Jurkat, Clone E6-1 (cell line): ENCODE measurements at places on chromosomes 12 and 14.

GRCh38 chr12:57632073-57632957 is 686 bp downstream of the B4GALNT1 start:
- no peak for DNase-seq

DNA sequence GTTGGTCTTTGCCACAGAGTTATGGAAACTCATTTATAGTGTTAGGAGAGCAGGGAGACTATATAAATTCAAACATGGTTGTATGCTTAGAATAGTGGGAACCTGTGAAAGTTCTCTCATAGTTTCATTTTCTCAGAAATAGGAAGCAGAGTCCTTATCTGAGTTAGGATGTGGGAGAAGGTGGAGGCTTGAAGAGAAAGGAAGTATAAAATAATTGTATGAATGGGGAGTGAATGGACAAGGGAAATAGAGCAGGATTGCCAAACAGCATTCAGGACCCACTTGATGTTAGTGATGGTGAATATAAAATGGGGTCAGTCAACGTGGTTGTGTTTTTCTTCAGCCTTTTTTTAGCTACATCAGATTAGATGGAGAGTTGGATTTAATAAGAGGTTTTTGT is 34.0 kb upstream of the TPH2 start:
- no peak for DNase-seq

- DNase-seq = no peak
These were observed 41.3 kb upstream of the BCL7A start for GRCh38 chr12:121980191-121980891.

DNA sequence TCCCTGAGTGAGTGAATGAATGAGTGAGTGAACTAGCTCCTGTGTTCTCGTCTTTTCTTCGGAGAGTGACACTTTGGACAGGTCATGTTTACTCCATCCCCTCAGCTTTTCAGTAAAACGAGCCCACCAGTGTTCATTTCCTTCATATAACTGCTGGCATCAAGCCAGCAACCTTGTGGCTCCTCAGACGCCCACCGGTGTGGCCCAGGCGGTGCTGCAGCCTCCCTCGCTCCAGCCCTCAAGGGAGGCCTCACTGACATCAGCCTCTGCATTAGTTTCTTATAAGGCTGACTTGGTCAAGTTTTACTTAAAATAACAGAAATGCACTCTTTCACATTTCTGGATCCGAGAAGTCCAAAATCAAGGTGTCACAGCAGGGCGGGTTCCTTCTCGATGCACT is 188.0 kb downstream of the ZFP36L1 start:
- DNase-seq = no peak

DNA sequence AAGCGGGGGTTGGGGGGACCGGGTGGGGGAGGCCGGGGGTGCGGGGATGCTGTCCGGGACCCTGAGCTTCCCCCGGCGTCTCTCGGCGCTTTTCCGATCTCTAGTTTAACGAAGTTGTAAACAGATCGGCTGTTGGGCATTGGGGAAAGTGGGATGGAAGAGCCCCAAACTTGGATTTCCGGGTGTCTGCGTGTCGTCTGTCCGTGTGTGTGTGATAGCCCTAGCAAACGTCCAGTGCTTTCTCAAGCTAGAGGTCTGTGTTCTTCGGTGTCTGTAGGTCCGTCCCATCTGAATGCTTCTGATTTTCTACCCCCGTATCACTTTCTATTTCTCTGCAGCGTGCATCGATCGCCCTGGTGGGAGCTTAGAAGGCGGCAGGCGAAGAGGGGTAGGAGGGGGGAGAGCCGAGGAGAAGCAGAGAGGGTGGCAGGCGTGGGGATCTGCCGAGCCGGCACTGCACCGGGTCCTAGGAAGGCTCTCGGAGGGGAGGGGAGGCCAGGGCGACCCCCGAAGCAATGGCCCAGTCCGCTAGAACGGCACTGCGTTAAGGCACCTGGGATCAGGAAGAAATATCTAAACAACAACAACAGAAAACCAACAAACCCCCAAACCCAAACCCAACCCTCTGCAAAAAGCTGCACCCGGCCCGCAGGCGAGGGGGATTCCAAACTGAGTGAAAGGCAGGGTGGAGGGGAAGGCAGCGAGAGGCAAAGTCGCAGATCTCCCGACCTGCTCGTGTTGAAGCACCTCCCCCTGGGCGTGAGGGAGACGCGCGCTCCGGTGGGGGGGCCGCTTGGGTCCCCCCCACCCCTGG is 1.0 kb downstream of the KCNA1 start:
- no peak for DNase-seq

GRCh38 chr14:75522224-75522982 is at the start of gene BATF:
Gene BATF, plus strand, starts transcription at chr14:75522469. Its CDS starts 214 bp downstream, at chr14:75522683.
- DNase-seq = peak; percentile 73

DNA sequence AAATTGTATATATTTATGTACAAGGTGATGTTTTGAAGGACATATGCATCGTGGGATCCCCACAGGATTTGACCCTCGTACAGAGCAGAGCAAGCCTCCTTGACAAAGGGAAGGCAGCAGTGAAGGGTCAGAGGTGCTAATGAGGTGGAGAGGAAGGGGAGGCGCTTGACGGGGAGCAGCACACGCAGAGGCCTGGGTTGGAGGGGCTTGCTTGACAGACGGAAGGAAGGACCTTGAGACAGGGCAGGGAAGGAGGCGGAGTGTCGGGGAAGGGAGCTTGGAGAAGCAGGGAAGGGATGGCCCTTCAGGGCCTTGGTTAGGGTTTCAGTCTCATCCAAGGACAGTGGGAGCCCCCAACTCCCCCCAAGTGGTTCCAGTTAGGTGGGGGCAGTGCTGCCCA is 52.6 kb downstream of the ZNF664 start:
- DNase-seq = no peak

DNA sequence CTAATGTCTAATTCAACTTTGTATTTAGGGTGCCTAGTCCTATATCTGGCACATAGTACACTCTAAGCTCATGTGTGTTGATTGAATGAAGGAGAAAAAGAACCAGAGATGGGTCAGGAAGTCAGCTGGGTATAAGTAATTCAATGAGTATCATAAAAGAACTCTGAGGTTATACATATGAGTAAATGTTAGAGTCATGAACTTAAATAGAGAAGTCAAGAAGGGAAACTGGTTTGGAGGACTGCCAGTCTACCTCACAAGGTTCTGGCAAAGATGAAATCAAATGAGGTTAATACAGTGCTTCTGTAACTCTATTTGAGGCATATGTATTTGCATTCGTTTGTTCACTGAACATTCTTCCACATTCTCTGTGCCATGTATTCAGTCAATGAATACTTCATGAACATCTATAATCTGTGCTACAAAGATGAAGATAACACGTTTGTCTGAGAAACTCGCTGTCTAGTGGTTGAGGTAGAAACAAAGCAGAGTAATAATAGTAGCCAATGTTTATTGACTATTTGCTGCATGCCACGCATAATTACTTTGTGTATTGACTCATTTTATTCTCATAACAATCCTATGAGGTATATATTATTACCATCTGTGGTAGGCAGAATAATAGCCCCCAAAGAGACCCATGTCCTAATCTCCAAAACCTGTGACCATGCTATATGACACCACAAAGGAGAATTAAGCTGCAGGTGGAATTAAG is 88.9 kb downstream of the PTGER2 start:
- peak; percentile 69 for DNase-seq

DNA sequence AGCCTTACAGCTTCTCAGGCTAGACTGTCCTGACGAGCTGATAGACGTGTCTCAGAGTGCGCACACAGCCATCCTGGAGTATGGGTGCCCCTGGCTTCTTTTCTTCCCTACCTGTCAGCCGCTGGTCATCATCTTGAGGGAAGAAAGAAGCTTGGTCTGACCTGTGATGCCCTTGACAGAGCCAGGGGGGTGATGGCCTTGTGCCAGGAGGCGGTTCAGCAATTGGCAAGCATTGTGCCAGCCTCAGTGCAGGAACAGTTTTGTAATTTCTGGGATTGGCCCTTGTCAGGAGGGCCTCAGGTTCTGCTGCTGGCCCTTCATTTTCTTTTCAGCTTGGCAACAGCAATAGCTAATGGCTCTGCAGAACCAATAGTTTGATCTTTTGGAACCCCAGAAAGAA is 80.1 kb downstream of the ADCK1 start:
- DNase-seq = no peak

- DNase-seq = peak; percentile 67
These were observed 25.9 kb upstream of the WNK1 start for GRCh38 chr12:726281-727140.

DNA sequence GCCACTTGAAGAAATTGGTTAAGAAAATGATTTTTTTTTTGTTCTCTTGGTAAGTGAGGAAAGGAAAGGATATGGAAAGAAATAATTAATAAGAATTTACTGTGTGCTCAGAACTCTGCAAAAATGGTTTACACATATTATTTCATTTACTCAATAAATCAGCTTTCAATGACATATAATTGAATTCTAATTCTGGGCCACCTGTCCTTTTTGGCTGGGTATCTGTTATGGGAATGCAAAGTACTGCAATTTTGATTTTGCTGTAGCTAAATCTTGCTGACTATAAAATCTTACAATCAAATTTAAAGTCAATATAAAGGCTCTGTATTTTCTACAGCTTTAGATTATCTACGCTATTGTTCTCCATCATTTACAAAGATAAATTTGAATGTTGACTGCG is 147.1 kb downstream of the GRIP1 start:
- no peak for DNase-seq

- DNase-seq = no peak
These were observed 34.0 kb downstream of the KIF26A start for GRCh38 chr14:104172349-104172748.

DNA sequence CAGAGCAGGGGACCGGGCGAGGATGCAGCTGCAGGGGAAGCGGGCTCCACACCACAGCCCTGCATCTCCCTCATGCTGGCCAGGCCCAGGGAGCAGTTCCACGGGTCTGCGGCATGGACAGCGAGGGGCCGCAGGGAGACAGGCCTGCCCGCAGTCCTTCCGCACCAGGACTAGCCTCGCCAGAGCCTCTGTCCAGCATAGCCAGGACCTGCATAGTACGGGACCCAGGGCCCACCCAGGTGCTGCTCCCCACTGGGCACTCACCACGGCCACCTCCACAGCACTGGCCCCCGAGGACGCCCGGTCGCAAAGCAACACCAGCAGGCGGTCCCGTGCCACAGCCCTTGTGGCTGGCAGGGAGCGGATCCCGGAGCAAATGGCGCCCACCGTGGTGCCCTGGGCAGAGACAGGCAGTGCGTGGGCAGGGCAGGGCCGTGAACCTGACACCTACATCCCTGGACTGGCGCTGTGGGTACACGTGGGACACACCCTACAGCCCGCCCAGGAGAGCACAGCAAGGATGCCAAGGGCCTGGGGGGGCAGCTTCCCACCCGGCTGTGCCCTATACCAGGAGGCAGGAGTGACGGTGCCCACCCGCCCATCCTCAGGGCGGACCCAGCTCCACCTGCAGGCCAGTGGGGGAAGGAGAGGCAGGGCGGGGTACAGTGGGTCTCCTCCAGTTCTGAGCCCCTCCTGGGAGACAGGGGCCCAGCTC is 23.8 kb downstream of the JAG2 start:
- DNase-seq = no peak

- DNase-seq = peak; percentile 67
These were observed 27.1 kb upstream of the TCL1A start for GRCh38 chr14:95741038-95741490.

GRCh38 chr12:68070957-68071356 is 81.7 kb downstream of the IFNG-AS1 start:
- DNase-seq = no peak

- DNase-seq = no peak
These were observed 89.9 kb downstream of the FLRT2 start for GRCh38 chr14:85619851-85620250.

DNA sequence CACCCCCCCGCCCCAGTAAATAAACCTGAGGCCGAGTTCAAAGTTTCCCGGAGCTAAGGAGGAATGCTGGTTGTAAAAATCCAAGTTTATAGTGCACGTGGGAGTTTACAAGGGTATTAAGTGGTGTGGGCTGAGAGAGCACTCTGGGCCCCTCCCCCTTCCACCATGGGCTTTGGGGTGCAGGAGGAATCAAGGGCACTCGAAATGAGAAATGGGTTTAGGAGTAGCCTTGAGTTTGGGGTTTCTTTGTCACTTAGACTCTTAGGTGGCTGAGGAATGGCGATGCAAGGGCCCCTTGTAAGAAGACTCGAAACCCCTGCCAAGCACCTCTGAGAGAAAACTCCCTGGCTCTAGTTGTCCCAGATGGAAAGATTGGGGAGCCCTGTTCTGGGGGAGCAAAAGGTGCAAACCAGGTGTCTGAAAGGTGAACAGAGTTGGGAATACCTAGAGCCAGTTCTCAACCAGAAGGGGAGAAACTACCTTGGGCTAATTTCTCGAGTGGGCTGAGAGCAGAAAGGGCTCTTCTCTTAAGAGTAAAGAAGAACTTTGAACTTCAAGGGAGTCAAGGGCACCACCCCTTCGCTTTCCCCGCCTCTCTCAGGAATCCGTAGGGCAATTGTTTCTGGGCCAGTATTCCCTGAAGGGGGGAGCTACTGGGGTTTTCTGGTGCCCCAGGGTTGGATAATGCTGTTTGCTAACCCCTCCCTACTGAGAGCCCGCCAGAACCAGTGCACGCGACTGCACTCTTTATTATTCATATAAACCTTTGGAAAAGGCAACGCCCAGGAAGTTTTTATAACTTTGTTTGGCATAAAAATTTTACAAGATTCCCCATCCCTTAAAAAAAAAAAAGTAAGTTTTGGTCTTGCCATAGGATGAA is 4.0 kb upstream of the HOTAIR start:
- DNase-seq = no peak

- DNase-seq = no peak
These were observed 147.0 kb upstream of the ARID2 start for GRCh38 chr12:45582536-45582935.

DNA sequence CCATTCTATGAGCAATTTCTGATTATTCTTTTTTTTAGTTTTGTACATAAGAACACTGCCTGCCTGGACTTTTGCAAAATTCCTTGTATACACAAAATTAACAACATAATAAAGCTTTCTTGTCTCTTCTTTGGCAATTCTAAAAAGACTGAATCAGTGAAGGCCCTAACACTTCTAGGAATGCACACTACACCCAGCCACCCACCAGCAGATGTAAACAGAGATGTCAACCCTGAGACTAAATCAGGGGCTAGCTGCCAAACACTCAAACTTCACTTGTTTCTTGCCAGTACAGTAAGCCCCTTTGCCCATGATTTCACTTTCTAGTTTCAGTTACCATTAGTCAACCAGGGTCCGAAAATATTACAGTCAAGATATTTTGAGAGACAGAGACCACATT is 15.5 kb downstream of the DCAF5 start:
- no peak for DNase-seq

GRCh38 chr14:23861666-23862065 is 91.9 kb upstream of the DHRS4 start:
- DNase-seq = no peak

GRCh38 chr12:21849878-21850277 is 75.4 kb upstream of the KCNJ8 start:
- DNase-seq = no peak

DNA sequence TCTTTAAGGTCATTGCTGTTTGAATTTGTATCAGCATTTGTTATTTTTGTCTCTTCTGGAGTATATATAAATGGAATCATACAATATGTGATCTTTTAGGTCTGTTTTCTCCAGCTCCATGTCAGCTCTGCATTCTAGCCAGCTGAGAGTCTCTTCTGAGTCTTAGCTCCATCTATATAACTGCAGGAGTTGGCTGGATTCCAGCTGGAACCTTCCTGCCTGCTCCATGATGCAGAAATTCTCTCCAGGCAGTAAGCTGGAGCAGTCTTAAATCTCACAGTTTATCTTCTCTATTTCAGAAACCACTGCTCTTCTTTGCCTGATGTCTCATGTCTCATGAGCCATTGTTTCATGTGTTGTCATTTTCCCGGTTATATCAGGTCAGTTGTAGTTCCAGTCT is 827.6 kb downstream of the NRXN3 start:
- DNase-seq = no peak
